Bone marrow (tissue), 2 donors: ENCODE measurements at places on chromosomes 1 and 21.

- DNase-seq = no peak
Measured at GRCh38 chr1:54489627-54490250, 58.3 kb upstream of the ACOT11 start.

DNA sequence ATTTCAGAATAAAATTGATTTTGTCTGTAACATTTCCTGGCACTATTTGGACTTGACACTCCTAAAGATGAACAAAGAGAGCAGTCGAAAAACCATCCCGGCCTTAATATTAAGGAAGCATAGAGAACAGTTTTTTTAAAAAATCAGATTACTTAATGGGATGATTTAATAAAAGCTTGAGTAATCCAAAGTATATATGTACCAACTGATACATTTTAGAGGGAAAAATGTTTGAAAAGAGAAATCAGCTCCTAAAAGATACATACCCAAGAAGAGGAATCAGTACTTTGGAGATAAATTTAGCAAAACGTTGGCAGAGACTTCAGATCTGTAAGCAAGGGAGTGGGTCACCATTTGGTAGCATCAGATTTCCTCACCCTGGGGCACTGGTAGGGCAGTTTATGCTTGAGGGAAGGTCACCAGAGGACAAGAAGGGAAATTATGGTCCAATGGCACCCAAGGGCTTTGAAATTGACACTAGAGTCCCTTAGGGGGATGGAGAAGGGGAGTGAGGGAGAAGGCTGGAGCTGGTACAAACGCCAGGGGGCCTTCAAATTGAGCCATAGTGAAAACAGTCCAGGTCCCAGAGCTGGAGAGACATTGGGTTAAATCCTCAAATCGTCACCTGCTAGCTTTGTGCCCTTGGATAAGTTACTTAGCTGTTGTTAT is 5.9 kb downstream of the SLAMF7 start:
- DNase-seq = no peak

GRCh38 chr1:165248969-165249571 is 107.4 kb downstream of the LMX1A start:
- no peak for DNase-seq

DNA sequence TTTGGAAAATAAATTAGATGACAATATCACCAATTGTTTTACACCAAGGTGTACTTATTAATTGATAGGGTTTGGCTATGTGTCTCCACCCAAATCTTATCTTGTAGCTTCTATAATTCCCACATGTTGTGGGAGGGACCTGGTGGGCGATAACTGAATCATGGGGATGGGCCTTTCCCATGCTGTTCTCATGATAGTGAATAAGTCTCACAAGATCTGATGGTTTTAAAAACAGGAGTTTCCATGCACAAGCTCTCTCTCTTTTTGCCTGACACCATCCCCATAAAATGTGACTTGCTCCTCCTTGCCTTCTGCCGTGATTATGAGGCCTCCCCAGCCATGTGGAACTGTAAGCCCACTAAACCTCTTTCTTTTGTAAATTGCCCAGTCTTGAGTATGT is 131.0 kb upstream of the LMO4 start:
- DNase-seq = no peak

DNA sequence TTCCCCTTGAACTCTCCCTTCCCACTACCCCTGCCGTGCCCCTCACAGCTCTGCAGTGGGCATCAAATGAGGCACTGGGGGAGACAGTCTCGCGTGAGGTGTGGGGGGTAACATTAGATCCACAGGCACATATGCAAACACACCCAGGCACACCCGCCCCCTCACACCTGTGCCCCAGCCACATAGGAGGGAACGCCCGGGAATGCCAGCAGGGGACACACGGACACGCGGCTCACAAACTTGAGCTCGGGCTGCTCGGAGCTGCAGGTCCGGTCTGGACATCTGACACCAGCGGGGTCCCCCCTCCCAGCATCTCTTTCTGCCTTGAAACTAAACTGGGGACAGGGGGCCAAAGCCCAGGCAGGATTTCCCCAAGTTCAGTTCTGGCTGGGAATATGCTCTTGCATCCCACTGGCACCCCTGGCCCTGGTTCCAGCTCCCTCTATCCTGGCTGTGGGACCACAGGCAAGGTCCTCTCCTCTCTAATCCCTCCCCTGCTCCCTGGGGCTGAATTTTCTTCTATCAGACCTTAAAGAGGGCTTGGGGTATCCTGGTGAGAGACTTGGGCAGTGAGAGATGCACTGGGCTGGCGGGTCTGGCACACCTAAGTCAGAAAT is 30.6 kb downstream of the CDCP2 start:
- DNase-seq = no peak

GRCh38 chr1:241598249-241598648 is 41.9 kb downstream of the CHML start:
- no peak for DNase-seq

DNA sequence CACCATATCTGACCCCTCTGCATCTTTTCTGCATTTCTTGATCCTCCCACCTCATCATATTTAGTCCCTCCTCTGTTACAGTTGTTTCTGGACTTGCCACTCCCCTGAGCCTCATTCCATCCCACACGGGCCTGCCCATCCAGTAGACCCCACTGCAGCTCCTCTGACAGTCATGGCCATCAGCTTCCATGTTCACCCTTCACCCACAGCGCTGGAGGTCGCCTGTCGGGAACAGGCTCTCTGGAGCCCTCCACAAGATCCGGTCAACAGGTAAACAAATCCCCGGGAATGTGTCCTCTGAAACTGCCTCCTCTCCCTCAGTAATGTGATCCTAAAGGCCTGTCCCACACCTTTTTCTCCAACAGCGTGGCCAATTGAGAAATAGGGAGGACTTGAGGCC is 31.3 kb downstream of the SYF2 start:
- DNase-seq = no peak

GRCh38 chr21:41148798-41149197 is 19.2 kb upstream of the BACE2 start:
- DNase-seq = no peak

DNA sequence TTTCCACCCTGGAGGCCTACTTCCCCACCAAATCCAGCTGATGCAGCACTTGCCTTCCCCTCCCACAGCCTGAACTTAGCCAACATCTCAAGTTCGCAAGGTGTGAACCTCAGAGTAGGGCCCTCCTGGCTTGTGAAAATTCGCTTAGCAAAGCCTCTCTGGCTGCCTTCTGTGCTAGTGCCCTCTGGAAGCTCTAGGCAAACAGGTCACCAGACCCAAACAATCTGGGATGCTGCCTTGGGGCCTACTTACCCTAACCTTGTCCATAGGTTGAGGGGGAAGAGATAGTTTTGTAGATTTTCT is 30.3 kb upstream of the TRABD2B start:
- no peak for DNase-seq

GRCh38 chr1:175873290-175873935 is 130.0 kb upstream of the TNR start:
- DNase-seq = no peak

DNA sequence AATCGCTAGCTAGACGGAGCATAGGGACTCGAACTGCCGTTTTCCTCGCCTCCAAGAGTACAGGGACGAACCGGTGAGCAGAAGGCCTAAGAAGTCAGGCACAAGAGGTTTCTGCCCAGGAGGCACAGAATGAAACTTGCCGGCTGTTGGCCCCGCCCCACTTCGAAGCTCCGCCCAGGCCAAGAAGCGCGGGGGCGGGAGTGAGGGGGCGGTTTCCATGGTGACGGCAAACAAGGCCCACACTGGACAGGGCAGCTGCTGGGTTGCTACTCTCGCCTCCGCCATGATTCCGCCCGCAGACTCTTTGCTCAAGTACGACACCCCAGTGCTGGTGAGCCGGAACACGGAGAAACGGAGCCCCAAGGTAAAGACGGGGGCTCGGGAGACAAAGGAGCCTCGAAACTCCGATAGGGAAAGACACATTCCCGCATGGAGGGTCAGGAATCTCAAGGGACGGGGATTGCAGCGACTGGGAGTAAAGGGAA is at the start of gene DNALI1:
DNALI1 (plus strand) TSS at position 229 of the 485 bp plus-strand sequence; CDS start at position 284, 55 bp downstream.
- DNase-seq = no peak

GRCh38 chr1:29525941-29526340 is 289.6 kb downstream of the PTPRU start:
- no peak for DNase-seq

DNA sequence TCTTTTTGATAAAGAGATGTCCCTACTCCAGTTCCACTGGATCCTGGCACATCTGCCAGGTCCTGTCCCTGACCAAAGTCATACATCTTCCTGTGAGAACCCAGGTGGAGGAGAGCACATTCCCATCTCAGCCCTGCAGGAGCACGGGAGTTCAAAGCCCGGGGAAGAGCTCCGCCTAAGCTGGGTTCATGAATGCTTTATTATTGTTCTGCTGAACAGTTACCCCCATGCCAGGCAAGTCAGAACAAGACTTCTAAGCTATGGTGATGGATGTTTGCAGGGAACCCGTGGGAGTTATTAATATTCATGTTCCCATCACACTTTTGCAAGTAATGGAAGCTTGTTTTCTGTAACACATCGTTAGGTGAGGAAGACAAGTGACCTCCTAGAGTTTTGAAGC is 62.9 kb downstream of the SEC16B start:
- no peak for DNase-seq

GRCh38 chr1:188941986-188942385 is 1535.7 kb downstream of the BRINP3 start:
- DNase-seq = no peak

GRCh38 chr1:1918901-1919303 is at the start of gene TMEM52:
TSS of gene TMEM52 (minus strand) at chr1:1919279. CDS start at chr1:1919265, 14 bp downstream.
- DNase-seq = no peak

- no peak for DNase-seq
Measured at GRCh38 chr1:100306735-100307313, 40.8 kb downstream of the RTCA start.

DNA sequence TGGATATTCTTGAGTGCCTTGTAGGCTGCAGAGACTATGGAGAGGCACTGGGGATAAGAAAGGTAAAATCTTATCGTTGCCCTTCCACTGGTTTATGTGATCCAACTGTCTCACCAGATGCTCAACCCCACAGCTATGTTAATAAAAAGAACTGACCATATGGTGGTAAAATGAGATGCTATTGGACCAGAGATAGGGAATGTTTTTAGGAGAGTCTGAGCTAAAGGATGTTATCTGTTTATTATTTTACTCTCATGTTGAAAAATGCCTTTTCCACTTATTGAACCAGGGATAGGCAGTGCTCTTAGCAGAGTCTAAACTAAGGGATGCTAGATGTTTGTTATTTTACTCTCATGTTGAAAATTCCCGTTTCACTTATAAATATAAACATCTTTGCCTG is 172.8 kb upstream of the GREM2 start:
- DNase-seq = no peak

GRCh38 chr1:182664296-182664695 is 20.1 kb downstream of the RGS8 start:
- no peak for DNase-seq

GRCh38 chr21:23152130-23152529 is 2153.9 kb downstream of the NCAM2 start:
- no peak for DNase-seq

DNA sequence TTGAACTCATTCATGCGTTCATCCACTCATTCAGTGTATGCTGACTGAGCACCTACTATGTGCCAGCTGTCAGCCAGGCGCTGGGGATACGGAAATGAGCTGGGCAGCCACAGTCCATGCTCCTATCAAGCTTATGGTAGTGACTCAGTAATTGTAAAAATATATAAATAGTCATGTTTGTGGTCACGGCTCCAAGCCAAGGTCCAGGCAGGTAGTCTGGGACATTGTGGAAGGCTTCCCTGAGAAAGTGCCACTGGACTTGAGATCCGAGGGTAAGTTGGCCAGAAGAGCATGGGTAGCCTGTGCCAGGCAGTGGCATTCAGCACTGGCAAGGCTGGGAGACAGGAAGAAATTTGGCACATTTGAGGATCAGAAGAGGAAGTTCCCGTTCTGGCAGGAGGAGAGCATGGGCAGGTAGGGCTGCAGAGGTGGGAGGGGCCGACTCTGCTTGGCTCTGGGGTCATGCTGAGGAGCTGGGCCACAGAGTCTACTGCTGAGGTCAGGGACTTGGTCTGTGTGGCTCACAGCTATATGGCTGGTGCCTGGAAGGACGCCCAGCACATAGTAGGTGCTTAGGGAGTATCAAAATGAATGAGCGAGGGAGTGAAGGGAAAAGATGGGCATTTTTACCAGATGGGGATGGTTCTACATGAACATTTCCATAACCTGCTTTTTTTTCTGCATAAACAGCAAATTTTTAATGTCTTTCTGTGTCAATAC is 6.9 kb downstream of the PTPRF start:
- DNase-seq = no peak

DNA sequence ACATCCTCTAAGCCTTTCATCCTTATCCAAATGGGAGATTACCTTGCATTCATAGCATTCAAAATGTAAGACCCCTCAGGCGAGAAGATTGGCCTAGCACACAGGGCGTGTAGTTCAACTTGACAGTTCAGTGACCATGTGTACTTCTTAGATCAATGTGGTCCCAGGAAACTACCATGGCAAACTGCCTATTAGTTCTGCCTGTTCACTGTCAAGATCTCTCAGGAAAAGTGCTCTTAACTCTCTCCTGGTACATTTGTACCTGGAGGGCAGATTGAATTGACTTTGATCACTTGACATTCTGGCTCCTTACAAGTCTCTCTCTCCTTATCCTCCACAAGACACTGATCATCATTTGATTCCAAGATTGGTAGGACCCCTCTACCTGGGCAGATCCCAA is 122.4 kb downstream of the CDC7 start:
- no peak for DNase-seq

- no peak for DNase-seq
Measured at GRCh38 chr1:183467687-183468086, 4.6 kb upstream of the SMG7 start.

DNA sequence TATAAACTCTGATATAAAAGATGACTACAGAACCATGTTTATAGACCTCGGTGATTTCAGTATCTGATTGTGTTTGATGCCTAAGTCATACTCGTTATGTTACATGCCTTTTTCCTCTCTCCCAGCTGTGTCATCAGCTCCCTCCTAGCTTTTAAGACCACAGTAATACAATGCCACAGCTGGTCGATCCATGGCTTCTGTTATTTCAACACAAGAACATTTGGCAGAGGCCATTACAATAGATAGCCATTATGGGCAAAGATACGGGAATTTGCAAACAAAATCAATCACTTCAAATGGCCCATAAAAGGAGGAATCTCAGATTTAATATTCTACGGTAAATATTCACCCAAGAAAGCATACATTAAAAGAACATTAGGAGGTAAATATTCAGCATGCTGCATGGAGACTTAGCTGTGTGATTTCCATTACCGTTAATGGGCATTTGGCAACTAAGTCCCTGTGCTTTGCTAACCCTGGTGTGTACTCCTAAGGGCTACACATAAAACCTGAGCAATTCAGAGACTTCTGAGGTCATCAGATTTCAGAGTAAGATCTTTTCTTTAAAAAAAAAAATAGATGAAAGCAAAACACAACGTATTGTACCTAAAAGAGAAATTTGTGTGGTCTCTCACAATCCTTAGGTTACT is 153.4 kb downstream of the PIGK start:
- DNase-seq = no peak

- DNase-seq = peak; percentile 71
Measured at GRCh38 chr1:45359882-45360513, 19.8 kb upstream of the MUTYH start.

GRCh38 chr1:221200464-221200863 is 321.2 kb downstream of the HLX start:
- DNase-seq = no peak

- no peak for DNase-seq
Measured at GRCh38 chr1:226950316-226950715, 10.2 kb downstream of the COQ8A start.

- DNase-seq = no peak
Measured at GRCh38 chr21:29056538-29057050, 16.9 kb downstream of the CCT8 start.
